Right hindlimb (tissue), 1 donor: ENCODE measurements at places on chromosomes 13 and 19.
A peak's percentile ranks its signal among the peaks of the same experiment; 100 is the strongest.

GRCh38 chr13:98509271-98510155, 67.4 kb downstream of the STK24 start:
- peak; percentile 43 for DNase-seq

GRCh38 chr19:17996826-17997316, 11.1 kb upstream of the ARRDC2 start:
- peak; percentile 91 for DNase-seq

DNA sequence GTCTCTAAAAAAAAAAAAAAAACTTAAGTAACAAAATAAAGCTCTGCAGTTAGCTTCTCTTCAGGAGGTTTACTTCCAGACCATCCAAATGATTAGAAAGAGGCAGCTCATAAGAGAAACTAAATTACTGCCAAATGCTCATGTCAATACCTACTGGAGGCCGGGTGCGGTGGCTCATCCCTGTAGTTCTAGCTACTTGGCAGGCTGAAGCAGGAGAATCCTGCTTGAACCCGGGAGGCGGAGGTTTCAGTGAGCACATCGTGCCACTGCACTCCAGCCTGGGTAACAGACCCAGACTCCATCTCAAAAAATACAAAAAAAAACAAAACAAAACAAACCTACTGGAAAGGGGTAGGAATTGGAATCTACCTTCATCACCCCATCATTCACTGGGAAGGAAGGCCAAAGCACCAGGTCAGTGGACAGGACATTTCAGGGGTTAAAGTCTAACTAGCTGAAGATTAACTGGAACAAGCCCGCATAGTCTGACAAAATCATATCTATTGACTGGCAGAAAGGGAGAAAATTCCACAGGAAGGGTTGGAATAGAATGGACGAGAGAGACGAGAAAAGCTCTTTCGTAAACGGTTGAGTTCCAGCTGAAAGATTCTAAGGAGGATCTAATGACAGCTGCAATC, 1.3 kb downstream of the ZFP14 start:
- DNase-seq, result no peak

GRCh38 chr19:4326215-4326836, 12.3 kb downstream of the STAP2 start:
- DNase-seq, result no peak

- DNase-seq, result no peak
These were observed 35.7 kb downstream of the RYR1 start for GRCh38 chr19:38469151-38469550.

- DNase-seq, result no peak
These were observed 85.9 kb downstream of the SLITRK1 start for GRCh38 chr13:83796364-83796763.

DNA sequence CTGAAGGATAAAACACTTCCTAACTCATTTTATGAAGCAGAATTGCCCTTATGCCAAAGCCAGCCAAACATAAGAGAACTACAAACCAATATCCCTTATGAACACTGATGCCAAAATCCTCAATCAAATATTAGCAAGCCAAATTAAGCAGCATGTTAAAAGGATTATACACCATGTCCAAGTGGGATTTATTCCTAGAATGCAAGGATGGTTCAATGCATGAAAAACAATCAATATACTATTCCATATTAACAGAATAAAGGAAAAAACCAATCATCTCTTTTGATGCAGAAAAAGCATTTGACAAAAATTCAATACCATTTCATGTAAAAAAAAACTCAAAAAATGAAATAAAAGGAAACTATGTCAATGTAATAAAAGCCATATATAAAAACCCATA, 10.9 kb downstream of the ZNF792 start:
- no peak for DNase-seq

DNA sequence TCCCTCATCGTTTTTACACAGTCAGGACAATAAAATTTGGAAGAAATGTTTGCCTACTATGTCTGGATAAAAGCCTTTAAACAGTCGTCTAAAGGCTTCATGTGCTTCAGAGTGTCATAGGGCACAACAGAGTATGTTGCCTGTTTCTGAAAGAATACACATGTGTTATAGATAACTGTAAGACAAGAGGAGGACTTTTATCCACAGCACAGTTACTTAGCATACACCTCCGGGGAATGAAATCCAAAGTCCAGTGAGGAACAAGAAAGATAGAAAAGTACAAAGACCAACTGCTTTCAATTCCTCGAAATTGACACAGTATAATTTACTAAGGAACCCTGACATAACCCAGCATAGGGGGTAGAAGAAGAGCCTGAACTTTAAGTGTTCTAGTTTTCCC, 835.6 kb downstream of the PCDH17 start:
- no peak for DNase-seq

DNA sequence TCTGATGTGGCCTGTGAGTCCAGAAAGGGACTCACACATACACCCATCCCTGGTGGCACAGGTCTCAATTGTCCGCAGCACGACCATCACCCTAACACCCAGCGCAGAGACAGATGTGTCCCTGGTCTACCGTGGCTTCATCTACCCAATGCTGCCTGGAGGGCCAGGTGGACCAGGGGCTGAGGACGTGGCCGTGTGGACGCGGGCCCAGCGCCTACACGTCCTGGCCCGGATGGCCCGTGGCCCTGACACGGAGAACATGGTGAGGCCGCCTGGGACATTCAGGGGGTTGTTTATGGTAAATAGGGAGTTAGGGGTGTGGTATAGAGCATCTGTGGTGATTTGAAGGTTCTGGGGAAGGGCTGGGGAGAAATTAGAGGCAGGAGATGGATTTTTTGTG, 22.8 kb downstream of the MEGF8 start:
- no peak for DNase-seq

DNA sequence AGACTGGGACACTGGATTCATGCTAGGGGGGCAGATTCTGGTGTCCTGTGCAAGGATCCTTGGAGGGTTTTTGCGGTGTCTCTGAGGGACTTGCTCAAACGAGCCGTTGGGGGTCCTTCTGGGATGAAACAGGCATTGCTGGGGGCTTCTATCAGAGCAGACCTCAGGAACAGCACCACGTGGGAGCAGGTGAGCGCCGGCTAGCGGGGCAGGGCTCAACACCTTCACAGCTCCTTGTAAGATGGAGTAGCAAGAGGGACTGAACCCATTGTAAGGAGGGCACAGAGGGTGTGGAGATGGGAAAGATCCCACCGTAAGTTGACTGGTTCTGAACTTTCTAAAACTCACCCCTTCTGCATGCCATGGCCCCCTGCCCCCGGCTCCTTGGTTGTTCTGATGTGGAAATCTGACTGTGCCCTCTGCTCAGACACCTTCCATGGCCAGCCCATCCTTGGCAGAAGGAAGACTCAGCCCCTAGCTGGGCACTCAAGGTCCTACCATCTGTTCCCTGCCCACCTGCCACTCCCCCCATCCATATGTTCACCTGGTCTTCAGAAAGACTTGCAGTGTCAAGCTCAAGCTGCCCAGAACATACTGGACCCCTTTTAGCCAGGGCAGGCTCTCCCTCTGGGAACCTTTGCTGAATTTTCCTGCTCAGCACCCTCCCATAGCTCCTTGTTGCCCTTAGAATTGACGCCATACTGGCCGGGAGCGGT, 1.2 kb downstream of the SLC27A1 start:
- no peak for DNase-seq

DNA sequence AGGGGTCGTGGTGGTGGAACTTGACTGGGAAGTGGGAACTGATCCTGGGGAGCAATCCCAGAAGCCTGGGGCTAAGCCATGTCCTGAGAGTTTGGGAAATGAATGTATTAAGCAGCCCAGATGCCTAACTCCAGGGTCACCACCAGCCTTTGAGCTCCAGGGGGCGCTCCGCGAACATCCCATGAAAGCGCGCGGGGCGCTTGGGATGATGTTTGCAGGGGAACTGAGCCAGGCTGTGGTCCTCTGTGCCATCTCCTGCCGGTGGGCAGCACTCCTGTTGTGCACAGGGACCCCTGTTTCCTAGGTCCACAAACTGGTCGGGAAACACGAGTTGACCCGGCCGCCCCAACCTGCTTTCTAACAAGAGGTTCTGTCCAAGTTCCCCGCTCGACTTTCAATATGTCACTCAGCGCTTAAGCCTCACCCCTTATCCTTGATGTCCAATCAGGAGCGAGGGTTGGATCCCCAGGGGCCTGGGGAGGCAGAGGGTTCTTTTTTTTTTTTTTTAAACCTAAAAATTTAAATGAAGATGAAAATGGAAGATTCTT, 14.4 kb downstream of the LEUTX start:
- DNase-seq, result peak; percentile 86

DNA sequence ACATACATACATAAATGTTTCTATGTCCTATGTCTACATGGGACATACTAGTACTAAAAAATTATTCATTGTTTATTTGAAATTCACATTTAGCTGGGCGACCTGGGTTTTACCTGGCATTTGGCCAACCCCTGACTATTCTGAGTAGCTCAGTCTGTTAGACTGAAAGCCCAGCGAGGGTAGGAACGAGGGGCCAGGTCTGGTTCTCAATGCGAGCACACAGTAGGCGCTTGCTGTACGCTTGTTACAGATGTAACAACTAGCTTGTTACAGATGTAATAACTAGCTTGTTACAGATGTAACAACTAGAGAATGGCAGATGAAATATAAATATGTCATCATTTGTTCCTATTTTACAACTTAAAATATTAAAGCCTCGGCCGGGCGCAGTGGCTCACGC, 920 bp upstream of the ANO8 start:
- DNase-seq, result no peak

- DNase-seq, result no peak
These were observed at the start of gene LRG1 for GRCh38 chr19:4539693-4540581. Gene LRG1 (minus strand): TSS chr19:4540036. CDS start chr19:4540013, 23 bp downstream.

GRCh38 chr19:42251572-42252358, 3.2 kb downstream of the ERF start:
- DNase-seq, result no peak

GRCh38 chr13:29819143-29819542, 31.3 kb downstream of the UBL3 start:
- DNase-seq, result no peak

- no peak for DNase-seq
These were observed 16.3 kb downstream of the ELAVL1 start for GRCh38 chr19:7989071-7989575.

- DNase-seq, result no peak
These were observed 1816.8 kb downstream of the OLFM4 start for GRCh38 chr13:54845351-54845965.

- DNase-seq, result no peak
These were observed 83.4 kb downstream of the UBL3 start for GRCh38 chr13:29767006-29767405.

DNA sequence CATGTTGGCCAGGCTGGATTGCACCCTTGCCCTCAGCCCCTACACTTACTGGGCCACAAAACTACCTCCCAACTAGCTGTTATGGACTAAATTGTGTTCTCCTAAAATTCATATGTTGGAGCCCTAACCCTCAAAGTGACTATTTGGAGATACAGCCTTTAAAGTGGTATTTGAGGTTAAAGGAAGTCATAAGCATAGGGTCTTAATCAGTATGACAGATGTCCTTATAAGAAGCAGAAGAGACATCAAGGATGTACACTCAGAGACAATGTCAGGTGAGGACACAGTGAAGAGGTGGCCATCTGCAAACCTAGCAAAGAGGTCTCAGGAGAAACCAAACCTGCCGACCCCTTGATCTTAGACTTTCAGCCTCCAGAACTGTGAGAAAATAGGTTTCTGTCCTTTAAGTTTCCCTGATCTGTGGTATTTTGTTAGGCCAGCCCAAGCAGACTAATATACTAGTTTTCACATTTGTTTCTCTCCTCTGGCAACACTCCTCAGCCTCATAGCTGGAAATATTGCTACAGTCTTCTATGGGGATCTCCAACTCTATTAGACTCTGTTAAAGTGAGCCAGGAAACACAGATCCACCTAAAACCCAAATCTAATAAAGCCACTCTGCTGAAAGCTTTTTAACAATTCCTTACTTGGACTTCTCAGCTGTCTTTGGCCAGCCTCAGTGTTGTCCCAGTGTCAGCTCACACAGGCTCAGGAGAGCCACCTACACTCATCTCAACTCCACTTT, 256.5 kb downstream of the TBC1D4 start:
- DNase-seq, result no peak

DNA sequence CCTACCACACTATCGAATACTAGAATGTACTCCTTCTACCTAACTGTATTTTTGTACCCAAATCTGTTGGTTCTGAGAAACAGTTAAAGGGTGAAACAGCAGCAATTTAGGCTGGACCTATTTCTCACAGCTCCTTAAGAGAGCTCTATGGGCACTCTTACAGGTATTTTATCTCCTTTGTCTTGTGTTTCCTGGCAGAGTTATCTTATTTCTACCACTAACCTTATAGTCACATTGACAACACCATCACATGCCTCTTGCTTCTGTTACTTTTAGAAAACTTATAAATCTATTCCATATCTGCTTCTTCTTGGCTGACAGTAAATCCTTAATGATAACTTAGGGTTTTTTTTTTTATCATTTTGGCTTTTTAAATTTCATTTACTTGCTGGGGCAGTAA, 130.7 kb downstream of the MYO16 start:
- no peak for DNase-seq

DNA sequence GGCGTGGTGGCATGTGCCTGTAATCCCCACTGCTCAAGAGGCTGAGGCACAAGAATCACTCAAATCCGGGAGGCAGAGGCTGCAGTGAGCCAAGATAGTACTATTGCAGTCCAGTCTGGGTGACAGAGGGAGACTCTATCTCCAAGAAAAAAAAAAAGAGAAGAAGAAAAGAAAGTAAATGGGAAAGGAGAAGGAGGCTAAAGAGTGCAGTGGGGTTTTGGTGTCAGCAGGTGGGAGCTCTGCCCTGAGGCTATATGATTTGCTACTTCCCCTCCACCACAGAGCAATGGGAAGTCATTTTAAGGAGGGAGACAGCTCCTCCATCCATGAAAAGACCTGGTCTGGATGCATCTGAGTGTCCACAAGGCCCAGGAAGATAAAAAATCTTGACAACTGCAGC, 23.1 kb downstream of the UNC13A start:
- no peak for DNase-seq

- DNase-seq, result peak; percentile 90
These were observed 500 bp downstream of the PGLS start for GRCh38 chr19:17511724-17512573.

DNA sequence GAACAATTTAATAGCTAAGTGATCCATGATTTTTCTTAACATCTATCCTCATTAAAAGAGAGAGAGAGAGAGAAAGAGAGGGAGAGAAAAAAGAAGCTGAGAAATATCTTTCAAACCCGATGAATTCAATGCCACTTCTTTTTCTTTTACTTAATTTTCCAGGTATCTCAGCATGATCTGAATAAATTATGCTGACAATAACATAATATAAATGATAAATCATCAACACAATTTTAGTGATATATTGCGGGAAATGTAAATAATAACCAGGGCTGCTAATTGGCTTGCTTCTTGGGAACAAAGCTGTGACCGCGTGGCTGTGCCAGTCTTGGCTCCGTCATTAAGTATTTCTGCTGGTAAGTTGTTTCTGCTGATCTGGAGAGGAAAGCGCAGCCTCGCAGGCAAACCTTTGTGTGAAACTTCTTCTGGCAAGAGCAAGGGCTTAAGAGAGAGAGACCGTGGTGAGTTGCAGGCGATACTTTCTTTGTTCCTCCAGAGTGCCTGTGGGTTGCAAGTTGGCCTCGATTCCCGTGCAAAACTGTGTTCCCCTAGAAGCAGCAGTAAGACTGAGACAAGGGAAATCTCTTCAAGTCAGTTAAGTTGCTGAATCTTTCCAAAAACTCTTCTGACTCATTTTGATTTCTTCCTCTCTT, 489.1 kb upstream of the TSHZ3 start:
- DNase-seq, result peak; percentile 29

GRCh38 chr13:49308097-49308875, 60.6 kb downstream of the CDADC1 start:
- DNase-seq, result peak; percentile 88

- no peak for DNase-seq
These were observed 34.4 kb downstream of the ITGBL1 start for GRCh38 chr13:101486708-101487437.
